Activated effector memory CD4-positive, alpha-beta T cell treated with Interleukin-2 at 50 U/mL for 16 hours (primary cell): ENCODE measurements at places on chromosomes 4 and X.

GRCh38 chr4:948101-948935, 16.1 kb downstream of the TMEM175 start:
- DNase-seq = no peak

- no peak for DNase-seq
These were observed 129.0 kb downstream of the SPCS3 start for GRCh38 chr4:176448761-176449160.

- DNase-seq = no peak
These were observed 149.2 kb downstream of the KDM6A start for GRCh38 chrX:45022150-45022549.

DNA sequence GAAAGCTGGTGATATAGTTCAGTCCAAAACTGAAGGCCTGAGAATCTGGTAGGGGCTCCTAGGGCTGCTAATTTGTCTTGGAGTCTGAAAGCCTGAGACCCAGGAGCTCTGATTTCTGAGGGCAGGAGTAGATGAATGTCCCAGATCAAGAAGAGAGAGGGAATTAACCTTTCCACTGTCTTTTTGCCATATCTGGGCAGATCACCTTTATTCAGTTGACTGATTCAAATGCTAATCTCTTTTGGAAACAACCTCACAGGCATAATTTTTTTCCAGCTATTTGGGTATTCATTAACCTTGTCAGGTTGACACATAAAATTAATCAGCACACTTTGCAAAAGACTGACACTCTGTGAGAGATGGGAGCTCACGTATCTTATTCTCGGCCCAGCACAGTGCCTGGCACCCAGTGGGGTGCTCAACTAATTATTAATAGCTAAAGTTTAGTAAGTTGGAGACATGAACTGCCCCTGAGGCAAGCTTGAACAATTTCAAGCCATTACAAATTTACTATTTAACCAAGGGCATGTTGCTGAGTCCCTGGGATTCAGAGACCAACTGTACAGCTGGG, 114.3 kb downstream of the CPEB2 start:
- no peak for DNase-seq

DNA sequence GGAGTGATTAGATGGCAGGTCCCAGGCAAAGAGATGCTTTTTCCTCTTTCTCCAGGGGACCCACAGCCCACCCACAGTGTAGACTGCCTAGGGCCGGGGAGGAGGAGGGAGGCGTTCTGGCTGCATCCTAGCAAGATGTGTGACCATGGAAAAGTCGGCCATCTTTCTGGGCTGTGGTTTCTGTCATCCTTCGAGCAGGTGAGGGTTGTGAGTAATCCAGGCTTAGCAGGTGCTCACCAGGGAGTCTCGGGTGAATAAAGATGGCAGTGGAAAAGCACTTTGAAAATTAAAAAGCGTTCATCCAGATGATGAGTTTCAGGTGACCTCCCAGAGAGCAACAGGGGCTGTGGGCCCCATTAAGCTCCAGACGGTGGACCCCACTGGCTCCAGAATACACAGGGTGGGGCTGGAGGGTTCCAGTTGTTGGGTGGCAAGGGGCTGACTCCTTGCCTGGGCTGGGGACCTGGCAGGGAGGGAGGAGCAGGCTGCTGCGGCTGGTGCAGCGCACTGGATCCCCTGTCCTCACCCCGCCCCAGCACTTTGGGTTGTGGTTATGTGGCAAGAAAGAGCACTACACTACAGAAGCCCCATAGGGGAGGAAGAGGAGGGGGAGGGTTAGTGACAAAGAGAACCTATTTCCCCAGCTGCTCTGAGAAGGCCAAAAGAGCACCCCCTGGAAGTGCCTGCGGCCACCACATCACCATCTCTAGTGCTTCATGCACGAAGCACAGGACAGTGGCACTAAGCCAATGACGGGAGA, 23.7 kb downstream of the ELF4 start:
- DNase-seq = peak; percentile 56

DNA sequence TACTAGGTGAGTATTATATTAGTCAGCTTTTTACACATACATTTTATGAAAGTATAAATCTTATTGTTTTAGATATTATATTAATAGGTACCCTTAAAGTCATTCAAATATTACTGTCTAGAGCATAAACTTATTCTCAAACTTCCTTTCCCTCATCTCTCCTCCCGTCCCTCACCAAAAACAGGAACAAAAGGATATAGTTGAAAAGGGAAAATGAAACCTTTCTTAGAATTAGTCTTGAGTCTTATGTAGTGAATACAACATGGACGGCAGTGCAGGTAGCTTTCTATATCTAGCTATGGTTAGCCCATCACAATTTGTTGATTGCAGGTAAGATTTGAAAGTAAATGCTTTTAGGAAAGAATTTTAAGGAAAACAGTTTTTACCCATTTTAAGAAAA, 65.6 kb downstream of the RBPJ start:
- no peak for DNase-seq

DNA sequence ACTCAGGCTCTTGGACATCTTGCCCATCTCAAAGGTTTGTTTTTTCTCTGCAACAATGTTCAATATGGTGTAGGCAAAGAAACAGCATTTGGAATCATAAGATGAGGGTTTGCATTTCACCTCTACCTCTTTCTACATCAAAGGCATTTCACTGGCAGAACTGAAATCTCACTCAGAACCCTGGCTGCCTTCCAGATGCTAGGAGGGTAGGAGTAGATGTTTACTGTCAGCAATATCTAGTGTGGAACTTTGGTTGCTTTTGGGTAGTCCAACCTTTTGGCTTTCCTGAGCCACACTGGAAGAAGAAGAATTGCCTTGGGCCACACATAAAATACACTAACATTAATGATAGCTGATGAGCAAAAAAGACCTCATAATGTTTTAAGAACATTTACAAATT, 297.0 kb upstream of the KLF3 start:
- no peak for DNase-seq

DNA sequence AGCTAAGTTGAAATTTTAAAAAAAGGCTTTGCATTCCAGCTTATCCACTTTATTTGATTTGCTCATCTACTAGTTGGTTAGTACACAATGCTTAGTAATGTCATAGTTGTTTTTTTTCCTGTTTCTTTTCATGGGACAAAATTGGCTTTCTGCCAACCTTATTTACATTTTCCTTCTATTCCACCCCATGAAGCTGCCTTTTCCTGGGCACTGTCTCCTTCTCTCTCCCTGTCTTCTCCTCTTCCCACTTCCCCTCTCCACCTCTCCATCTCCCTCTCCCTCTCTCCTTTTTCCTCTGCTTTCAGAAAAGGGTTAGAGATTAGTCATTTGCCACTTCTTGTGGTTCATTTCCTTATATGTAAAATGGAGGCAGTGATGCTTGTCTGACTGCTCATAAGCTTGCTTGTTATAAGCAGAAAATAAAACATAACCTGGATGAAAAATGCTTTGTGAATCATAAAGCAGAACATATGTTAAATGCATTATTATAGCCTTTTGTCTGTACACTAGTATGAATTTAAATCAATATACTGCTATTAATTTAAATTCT, 181.9 kb downstream of the CEP135 start:
- no peak for DNase-seq
